ENCODE measurements at places on chromosomes 4 and X.

DNA sequence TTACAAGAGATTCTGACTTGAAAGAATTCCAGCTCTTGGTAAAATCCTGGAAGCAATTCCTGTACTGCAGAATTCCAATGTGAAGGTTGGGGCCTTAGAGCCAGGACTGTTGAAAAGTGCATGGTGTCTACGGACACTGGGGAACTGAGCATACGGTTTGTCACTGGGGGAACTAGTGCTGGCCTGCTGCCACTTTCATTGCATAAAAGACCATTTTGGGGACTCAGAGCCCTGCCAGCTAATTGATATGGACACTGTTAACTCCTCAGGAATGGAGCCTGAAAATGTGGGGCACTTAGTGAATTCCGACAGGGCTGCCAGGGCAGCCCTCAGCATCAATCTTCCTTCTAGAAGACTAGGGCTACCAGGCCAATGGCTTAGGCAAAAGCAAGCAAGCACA, 55.9 kb downstream of the AMOT start:
- DNase-seq = no peak

DNA sequence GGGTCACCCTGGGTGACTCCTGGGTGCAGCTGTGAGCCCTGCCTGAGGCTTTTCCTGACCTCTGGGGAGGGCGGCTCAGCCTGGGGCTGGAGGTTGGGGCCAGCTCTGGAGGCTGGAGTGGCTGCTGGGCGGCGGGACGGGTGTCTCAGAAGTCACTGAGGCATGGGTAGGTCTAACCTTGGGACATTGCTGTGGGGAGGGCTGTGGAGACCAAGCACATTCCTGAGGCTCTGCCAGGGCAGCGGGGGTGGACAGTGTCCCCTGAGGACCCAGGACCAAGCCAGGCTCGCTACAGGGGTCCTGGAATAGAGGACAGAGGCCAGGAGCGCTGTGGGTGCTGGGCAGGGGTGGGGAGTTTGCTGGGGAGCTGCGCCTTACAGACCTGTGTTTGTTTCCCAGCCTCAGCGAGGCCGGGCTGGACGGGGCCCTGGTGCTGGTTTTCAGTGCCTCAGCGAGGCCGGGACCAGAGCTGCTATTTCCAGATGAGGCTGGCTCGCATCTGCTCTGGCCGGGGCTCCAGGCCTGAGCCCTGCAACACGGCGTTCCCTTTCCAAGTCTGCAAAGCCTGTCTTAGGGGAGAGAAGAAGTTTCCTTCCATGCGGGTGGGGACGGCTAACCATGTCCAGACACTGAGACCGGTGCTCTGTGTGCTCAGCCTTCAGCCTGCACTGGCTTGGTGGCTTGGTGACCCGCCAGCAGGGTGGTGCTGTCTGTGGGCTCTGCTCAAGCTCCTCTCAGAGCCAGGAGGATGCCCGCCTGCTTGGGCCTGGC, 3.0 kb upstream of the SLC25A6 start:
- DNase-seq = no peak

- DNase-seq = no peak
Observed at GRCh38 chr4:59925290-59925689, 1274.8 kb upstream of the ADGRL3 start.

GRCh38 chr4:13640149-13640940, 12.8 kb upstream of the BOD1L1 start:
- DNase-seq = no peak

DNA sequence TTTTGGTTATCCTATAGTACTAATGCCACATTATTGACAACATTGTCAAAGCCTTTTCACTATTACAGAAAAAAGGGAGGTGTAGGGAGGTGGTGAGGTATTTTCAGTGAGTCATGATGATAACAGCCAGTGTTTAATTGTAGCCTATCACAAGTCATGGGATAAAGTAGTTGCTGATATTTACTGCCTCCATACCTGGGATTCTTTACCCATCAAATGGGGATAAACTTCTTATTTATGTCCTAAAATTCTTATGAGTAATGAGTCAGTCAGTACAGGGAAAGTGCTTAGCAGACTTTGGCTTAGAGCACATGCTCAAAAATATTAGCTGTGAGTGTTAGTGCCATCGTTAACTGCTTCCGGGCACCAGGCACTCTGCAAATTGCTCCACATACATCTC, 25.7 kb downstream of the ADGRG2 start:
- no peak for DNase-seq

DNA sequence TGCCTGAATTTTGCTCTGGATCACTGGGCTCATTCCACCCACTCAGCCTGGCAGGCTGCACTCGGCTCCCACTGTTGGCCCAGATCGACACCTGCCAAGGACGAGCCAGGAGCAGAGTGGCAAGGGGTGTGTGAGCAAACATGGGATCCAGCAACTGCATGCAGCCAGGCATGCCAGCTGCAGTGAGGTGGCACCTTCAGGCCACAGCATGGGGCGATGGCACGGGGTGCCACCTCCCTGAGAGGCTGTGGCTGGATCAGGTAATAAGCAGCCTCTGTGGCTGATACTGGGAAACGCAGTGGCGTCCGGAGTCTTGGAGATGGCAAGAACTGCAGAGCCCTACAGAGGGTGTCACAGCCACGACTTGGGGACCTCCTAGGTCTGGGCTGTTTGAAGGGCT, 244.5 kb upstream of the FSTL5 start:
- peak; percentile 38 for DNase-seq

- no peak for DNase-seq
Observed at GRCh38 chr4:169410839-169411770, 140.3 kb upstream of the SH3RF1 start.

- no peak for DNase-seq
Observed at GRCh38 chrX:75421688-75422230, 101.1 kb downstream of the ZDHHC15 start.

GRCh38 chr4:78355306-78355705, 196.3 kb upstream of the ANXA3 start:
- no peak for DNase-seq

GRCh38 chr4:3388471-3389232, 53.1 kb upstream of the HGFAC start:
- no peak for DNase-seq

DNA sequence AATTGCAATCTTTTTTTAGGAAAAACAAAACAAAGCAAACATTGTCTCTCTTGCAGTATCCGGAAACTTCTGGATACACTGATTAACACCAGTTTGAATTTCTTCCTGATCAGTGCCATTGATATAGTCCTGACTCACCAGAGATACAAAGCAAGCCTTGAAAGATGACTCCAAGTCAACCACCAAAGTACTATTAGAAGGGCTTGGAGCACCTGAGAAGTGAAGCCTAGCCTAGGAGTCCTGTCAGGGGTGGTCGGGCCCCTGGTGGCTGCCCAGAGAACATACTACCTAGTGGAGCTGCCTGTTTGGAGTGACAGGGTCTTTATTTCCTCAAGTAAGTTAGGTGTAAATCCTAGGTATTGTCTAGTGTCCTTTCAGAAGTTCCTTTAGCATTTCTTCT, 593.2 kb downstream of the ZNF674 start:
- DNase-seq = no peak

DNA sequence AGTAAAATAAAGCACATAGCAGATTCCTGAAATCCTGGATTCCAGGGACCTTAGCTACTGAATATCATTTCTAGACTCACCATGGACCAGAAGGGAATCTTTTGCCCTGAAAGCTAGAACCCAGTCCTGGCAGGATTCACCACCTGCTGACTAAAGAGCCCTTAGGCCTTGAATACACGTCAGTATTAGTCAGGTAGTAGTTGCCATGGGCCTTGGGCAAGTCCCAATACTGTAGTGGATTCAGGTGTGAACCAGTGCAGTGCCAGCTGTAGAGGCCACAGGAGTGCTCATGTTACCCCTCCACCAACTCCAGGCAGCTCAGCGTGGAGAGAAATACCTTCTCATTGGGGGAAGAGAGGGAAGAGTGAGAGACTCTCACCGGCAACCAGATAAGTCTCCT, 64.1 kb upstream of the UBQLN2 start:
- DNase-seq = no peak

DNA sequence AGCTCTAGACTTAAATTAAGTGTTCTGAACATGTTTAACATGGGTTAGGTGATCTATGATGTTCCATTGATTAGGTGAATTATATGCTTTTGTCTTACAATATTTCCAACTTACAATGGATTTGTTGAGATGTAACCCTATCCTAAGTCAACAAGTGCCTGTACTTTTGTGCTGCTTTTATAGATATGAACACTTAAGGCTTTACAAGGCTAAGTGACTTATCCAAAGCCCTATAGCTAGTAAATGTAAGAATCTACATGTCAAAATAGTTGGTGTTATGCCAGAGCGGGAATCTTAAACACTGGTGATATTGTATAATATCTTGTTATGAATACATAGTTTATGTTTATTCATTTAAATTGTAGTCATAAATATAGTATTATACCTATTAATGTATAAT, 1629.1 kb upstream of the IGFBP7 start:
- no peak for DNase-seq

- no peak for DNase-seq
Observed at GRCh38 chr4:175253184-175253902, 335.2 kb downstream of the ADAM29 start.

DNA sequence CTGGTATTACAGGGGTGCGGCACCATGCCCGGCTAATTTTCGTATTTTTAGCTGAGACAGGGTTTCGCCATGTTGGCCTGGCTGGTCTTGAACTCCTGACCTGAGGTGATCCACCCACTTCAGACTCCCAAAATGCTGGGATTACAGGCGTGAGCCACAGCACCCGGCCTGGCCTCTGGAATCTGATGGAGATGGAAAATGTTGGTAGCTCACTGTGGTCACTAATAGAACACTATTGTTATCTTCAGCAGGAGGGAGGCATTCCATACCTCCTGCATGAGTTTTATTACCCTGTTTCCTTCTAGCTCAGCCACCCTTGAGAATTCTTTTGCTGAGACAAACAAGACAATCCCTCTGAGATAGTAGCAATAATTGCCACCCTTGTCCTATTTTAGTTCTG, 105.0 kb downstream of the SHROOM3 start:
- DNase-seq = no peak

DNA sequence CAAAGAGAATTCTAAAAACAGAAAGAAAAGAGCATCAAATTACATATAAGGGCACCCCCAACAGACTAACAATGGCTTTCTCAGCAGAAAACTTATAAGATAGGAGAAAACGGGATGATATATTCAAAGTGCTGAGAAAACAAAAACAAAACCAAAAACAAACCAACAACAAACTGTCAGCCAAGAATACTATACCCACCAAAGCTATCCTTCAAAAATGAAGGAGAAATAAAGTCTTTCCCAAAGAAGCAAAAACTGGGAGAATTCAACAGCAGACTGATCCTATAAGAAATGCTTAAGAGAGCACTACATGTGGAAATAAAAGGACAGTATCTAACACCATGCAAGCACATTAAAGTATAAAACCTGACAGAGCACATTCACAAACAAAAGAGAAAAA, 168.6 kb downstream of the NEK1 start:
- DNase-seq = no peak

- no peak for DNase-seq
Observed at GRCh38 chr4:45410701-45411210, 684.4 kb upstream of the GNPDA2 start.

GRCh38 chr4:102311407-102311806, 33.9 kb downstream of the SLC39A8 start:
- DNase-seq = no peak

DNA sequence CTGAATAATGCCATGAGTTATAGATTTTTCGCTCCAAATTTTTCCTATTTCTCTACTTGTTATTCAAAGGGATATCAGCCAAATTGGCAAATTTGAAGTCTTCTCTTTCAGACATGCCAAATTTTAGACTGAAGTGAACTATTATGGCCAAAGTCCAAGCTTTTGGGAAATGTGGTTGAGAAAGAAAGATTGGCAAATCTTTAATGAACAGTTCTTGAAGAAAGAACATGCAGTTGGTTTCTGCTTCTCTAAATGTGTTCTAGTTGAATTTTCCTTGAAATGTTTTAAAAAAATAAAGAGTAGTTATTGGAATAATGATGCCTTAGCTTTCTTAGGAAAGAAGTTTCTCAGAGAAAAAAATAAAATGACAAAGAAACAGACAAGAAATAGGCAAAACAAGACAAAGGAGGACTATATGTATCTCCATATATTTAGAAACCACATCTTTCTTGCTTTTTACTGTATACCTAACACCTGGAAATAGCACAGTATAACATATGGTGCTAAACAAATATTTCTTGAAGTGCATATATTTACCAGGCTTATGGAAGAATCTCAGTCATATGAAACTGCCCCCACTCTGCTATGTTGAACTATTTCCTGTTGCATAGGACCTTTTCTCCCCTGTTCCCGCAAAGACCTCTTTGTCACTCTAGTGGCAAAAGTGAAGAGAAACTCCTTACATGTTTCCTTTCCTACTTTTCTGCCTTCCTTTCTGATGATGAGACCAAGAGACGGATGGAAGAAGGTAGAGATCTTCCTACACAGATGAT, 250.0 kb downstream of the ARHGAP24 start:
- no peak for DNase-seq

DNA sequence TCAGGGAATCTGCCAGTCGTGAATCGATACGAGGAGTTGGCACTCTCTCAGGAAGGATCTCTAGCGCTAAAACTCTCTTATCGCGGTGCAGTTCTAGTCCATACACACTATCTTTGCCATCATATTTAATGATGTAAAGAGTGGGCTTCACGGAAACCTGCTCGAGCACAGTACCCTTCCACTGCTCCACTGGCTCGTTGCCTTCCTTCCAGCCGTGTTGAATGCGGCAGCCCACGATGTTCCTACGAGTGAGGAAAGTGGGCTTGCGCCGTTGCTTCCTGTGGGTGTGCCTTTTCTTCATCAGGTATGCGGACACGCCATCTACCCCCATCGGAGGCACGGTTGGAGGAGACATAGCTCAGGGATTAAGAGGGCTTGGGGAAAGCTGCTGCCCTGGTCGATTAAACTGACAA, 661 bp downstream of the SPIN4 start:
- peak; percentile 71 for DNase-seq

- no peak for DNase-seq
Observed at GRCh38 chr4:22596409-22596808, 80.5 kb upstream of the ADGRA3 start.

GRCh38 chr4:77785669-77786068, 33.5 kb downstream of the CNOT6L start:
- DNase-seq = no peak
